ENCODE measurements at places on chromosomes 13 and 19. TPM values are rescaled to one million over a fixed set of nuclear protein-coding genes. Genes with fewer than 3 reads are reported as not detected.

DNA sequence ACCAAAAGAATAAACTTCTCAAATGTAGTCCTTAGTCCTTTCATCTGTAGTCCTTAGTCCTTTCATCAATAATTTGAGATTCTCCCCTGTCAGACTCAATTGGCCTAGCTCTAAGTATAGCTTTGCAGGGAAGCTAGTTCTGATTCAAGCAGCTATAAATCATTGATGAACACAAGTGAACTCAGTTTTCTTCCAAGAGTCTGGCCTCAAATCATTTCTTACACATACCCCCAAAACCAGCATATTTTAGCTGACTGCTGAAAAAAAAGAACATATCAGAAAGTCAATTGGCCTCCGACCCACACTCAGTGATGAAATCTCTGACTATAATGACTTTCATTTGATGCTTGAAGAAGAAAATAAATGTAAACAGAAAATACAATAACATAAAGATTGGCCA is 64.9 kb downstream of the TNFSF11 start:
- H3K4me1 ChIP-seq, result no peaks in the 10 kb centered on the region
- H3K36me3 ChIP-seq, result no peaks in the 10 kb centered on the region
- H3K27me3 ChIP-seq, result no peaks in the 10 kb centered on the region

DNA sequence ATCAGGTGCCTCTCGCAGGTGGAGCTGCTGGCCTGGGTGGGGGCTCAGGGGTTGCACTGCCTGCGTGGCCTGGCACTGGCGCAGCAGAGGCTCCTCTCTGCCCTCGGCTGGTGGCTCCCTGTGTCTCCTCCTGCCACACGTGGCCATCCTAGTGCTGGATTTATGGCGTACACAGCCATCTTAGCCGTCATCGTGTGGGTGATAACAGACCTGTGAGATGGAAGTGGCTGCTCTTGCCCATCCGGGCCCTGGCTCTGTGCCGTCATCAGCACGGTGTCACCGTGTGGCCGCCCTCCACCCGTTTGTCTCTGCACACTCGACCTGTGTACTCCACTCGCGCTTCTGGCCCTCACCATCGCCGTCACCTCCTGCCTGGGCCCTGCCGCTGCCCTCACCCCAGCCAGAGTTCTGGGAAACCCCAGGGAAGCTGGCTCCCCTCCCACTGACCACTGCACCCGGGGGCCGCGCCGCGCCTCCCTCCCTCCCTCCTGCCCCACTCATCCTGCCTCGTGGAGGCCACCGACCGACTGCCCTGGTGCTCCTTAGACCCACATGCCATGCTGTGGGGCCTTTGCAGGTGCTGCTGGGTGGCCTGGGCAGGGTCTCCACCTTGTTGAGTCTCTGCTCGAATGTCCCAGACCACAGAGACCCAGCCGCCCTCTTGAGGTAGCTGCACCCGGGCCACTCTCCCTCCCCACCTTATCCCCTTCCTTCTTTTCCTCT is 29.5 kb downstream of the TMEM255B start:
- no peaks in the 10 kb centered on the region for H3K4me1 ChIP-seq
- no peak overlapping the region for H3K4me3 ChIP-seq
- H3K27me3 ChIP-seq, result no peaks in the 10 kb centered on the region
- no peaks in the 10 kb centered on the region for H3K36me3 ChIP-seq

- H3K27ac ChIP-seq, result no peak overlapping the region
- H3K4me1 ChIP-seq, result no peaks in the 10 kb centered on the region
- DNase-seq, result no peak
- H3K4me3 ChIP-seq, result no peak overlapping the region
- H3K36me3 ChIP-seq, result no peaks in the 10 kb centered on the region
- no peaks in the 10 kb centered on the region for H3K27me3 ChIP-seq
These were observed 3.8 kb downstream of the CD22 start for GRCh38 chr19:35332817-35333216.

DNA sequence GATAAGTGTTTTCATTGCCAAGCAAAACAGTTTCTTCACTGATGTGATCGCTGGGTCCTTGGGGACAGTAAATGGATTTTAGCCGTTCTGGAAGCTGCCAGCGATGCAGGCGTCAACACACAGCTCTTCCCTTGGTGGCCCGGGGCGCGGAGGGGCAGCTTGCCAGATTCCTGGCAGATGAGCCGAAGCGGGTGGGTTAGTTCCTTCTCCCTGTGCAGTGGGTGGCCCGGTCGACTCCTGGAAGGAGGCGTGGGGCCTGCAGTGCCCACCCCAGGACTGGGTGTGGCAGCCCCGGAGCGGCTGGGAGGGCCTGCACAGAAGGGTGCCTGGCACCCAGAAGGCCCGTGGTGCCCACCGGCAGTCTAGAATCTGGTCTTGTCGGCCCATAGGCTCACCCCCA is 69.0 kb downstream of the KDM4B start:
- no peak for DNase-seq
- H3K4me1 ChIP-seq, result peaks cover 45% of the 10 kb centered on the region

DNA sequence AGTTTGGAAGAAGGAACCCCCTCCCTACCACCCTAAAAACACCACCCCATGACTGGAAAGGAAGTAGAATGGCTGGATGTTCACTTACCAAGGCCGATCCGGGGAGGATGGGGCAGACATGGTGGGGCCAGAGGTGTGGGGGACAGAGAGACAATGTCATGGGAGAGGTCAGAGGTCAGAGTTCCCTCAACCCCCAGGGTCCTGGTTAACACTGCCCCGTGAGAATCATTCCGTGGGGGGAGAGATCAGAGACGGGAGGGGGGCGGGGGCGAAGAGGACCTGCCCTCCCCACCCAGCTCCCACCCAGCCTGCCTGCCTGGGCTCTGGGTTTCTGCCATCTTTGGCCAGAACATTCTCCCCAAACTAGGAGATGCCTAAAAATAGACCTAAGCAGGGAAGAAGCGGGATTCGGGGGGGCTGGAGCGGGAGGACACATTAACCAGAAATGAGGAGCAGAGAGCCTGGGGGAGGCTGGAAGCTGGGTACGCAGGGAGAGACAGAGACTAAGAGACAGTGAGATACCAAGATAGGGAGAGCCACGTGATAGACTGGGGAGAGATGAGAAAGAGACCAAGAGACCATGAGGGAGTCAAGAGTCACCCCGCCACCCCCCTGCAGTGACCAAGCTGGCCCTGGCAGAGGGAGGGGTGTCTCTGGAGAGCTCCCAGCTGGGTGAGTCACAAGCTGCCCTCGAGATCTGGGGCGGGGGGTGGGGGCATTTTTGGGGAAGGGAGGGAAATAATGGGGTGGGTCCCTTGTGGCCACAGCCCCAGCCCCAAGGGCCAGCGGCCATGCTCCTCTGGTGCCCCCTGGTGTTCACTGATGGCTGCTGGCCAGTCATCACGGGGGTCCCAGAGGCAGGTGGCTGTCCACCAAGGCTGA is 6.1 kb upstream of the KANK2 start:
- DNase-seq, result peak; percentile 92
- H3K4me3 ChIP-seq, result no peak overlapping the region
- H3K27ac ChIP-seq, result peak overlapping the region; percentile 96
- H3K36me3 ChIP-seq, result peaks cover 12% of the 10 kb centered on the region

- H3K36me3 ChIP-seq, result peaks cover 37% of the 10 kb centered on the region
- H3K27me3 ChIP-seq, result no peaks in the 10 kb centered on the region
- DNase-seq, result no peak
- H3K27ac ChIP-seq, result no peak overlapping the region
- H3K4me1 ChIP-seq, result no peaks in the 10 kb centered on the region
These were observed 11.6 kb upstream of the UQCR11 start for GRCh38 chr19:1616875-1617274.

- no peaks in the 10 kb centered on the region for H3K36me3 ChIP-seq
- H3K27ac ChIP-seq, result no peak overlapping the region
- no peaks in the 10 kb centered on the region for H3K27me3 ChIP-seq
- H3K4me1 ChIP-seq, result no peaks in the 10 kb centered on the region
- DNase-seq, result no peak
These were observed 2862.8 kb upstream of the PCDH20 start for GRCh38 chr13:64278493-64278892.

DNA sequence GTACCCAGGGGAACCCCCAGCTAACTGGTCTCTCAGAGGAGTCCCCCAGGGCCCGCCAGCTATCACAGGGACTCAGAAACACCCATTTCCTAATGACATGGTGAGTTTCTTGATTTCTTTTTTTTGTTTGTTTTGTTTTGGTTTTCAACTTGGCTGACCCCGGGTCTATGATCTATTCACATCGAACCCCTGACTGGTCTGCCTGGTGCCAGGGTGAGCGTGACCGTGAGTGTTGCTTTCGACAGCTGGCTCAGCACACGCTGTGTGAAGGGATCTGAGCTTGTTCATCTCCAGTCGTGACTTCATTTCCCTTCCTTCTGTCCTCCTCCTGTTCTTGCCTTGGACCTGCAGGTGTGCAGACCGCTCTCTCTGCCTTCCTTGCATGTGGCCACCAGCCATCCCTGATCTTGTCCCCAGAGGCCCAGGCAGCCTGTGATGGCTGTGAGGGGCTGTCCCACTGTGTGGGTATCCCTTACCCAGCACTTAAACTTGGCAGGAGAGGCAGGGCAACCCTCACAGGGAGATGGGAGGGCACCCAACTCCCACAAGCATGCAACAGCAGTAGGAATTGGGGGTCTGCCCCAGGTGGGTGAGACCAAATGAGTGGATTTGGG is 26.2 kb downstream of the TMEM161A start:
- H3K36me3 ChIP-seq, result no peaks in the 10 kb centered on the region
- no peaks in the 10 kb centered on the region for H3K27me3 ChIP-seq
- no peak overlapping the region for H3K27ac ChIP-seq
- no peak for DNase-seq

DNA sequence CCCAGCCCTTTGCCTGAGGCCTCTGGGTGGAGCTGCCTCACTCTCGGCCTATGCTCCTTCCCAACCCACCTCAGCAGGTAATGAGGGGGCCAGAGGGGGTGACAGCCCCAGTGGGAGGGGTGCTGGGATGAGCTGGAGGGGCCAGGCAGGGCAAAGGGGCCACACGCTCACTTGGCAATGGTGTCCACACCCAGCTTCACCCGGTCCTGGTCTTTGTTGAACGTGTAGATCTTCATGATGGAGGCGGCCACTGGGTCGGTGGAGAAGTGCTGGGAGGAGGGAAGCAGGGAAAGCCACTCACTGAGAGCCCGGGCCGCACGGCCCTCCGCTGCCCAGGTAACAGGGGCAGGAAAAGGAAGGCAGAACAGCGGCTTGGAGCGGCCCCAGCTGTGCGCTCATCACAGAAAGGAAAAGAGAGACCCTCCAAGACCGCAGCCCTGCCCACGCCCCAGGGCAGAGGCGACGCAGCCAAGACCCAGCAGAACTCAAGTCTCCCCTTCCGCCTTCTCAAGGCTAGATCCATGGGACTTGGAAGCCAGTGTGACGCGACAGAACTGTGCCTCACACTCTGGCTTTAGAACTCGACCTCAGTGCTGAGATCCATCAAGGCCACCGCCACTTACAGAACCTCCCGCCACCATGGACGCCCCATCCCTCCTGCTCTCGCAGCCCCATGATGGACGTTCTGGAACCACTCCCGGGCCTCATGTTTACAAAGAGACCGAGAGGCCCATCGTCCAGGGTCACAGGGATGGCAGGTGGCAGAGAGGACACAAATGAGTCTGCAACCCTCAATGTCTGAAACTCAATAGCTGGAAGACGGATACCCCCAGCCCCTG is 9.2 kb downstream of the UBXN6 start:
- peaks cover 10% of the 10 kb centered on the region for H3K4me1 ChIP-seq
- no peaks in the 10 kb centered on the region for H3K27me3 ChIP-seq
- peak overlapping the region; percentile 69 for H3K27ac ChIP-seq
- H3K36me3 ChIP-seq, result peaks cover 84% of the 10 kb centered on the region

GRCh38 chr13:110114316-110114715 is 192.6 kb downstream of the COL4A1 start:
- no peaks in the 10 kb centered on the region for H3K27me3 ChIP-seq
- no peaks in the 10 kb centered on the region for H3K36me3 ChIP-seq
- peaks cover 25% of the 10 kb centered on the region for H3K4me1 ChIP-seq
- H3K27ac ChIP-seq, result no peak overlapping the region
- no peak for DNase-seq

GRCh38 chr13:100273138-100273537 is 184.2 kb downstream of the PCCA start:
- H3K4me1 ChIP-seq, result no peaks in the 10 kb centered on the region
- no peak for DNase-seq
- H3K36me3 ChIP-seq, result no peaks in the 10 kb centered on the region
- H3K4me3 ChIP-seq, result no peak overlapping the region
- no peak overlapping the region for H3K27ac ChIP-seq
- H3K27me3 ChIP-seq, result no peaks in the 10 kb centered on the region

- no peak for DNase-seq
- H3K27ac ChIP-seq, result no peak overlapping the region
- H3K27me3 ChIP-seq, result no peaks in the 10 kb centered on the region
- no peaks in the 10 kb centered on the region for H3K4me1 ChIP-seq
- no peaks in the 10 kb centered on the region for H3K36me3 ChIP-seq
- no peak overlapping the region for H3K4me3 ChIP-seq
These were observed 6.2 kb downstream of the C2CD4C start for GRCh38 chr19:402786-403185.

GRCh38 chr13:40963927-40964326 is 55.2 kb downstream of the ELF1 start:
- peaks cover 53% of the 10 kb centered on the region for H3K4me1 ChIP-seq
- peaks cover 2% of the 10 kb centered on the region for H3K36me3 ChIP-seq
- no peak overlapping the region for H3K4me3 ChIP-seq
- H3K27ac ChIP-seq, result no peak overlapping the region
- DNase-seq, result no peak
- H3K27me3 ChIP-seq, result no peaks in the 10 kb centered on the region

- H3K4me3 ChIP-seq, result no peak overlapping the region
- no peaks in the 10 kb centered on the region for H3K36me3 ChIP-seq
- no peak for DNase-seq
- no peak overlapping the region for H3K27ac ChIP-seq
These were observed 21.9 kb downstream of the CCNE1 start for GRCh38 chr19:29833614-29834261.

DNA sequence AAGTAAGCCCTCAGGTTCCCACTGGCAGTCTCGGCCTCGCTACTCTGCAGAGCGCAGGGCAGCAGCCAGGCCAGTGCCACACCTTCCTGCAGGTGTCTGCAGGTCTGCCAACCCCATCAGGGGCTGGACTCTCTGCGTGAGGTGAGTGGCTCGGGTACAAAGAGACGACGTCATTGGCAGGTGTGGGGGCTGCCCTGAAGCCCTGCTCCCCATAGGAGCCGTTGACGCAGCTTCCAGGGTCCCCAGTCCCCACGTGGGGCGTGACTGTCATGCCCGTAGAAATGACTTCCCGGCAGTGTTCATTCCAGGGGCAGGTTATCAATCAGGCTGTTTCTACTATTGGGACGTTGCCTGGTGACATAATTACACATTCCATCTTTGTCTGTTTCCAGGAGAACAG is 15.3 kb upstream of the GJB6 start:
- H3K36me3 ChIP-seq, result no peaks in the 10 kb centered on the region
- no peak overlapping the region for H3K27ac ChIP-seq
- H3K4me1 ChIP-seq, result no peaks in the 10 kb centered on the region
- no peak overlapping the region for H3K4me3 ChIP-seq
- H3K27me3 ChIP-seq, result no peaks in the 10 kb centered on the region

KRTDAP gene
- not detected for total RNA-seq

LILRB1 gene
- total RNA-seq, result 0.33 TPM

SCN1B gene
- total RNA-seq, result 119 TPM

F2RL3 gene
- total RNA-seq, result 6.4 TPM

FCHO1 gene
- total RNA-seq, result 1.3 TPM

Measured in right atrium auricular region (tissue), 2 donors.